ENCODE measurements at places on chromosomes 1 and 21.
A peak's percentile ranks its signal among the peaks of the same experiment; 100 is the strongest.

GRCh38 chr21:27371975-27372331 lies 405.1 kb upstream of the ADAMTS5 start:
- no peak for DNase-seq

- no peak for DNase-seq
These were observed 656.9 kb downstream of the KCNT2 start for GRCh38 chr1:195951313-195951712.

DNA sequence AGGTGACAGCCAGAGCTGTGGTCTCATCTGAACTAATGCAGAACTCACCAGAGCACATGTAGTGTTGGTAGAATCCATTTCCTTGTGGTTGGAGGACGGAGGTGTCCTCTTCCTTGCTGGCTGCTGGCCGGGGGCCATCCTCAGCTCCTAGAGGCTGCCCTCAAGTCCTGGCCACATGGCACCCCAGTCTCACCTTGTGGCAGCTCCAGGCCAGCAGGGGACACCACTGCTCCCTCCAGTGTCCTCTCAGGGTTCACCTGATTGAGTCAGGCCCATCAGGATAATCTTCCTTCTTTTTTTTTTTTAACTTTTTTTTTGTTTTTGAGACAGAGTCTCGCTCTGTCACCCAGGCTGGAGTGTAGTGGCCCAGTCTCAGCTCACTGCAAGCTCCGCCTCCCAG lies 2.9 kb downstream of the KCNE1 start:
- DNase-seq, result no peak

GRCh38 chr1:177753655-177754054 lies 216.2 kb downstream of the SEC16B start:
- DNase-seq, result peak; percentile 48
